ENCODE measurements at places on chromosomes 7 and 10.
A peak's percentile ranks its signal among the peaks of the same experiment; 100 is the strongest.

- no peak for DNase-seq
- H3K4me1 ChIP-seq, result peaks cover 19% of the 10 kb centered on the region
- H3K27me3 ChIP-seq, result peaks cover 16% of the 10 kb centered on the region
- no peak overlapping the region for H3K4me3 ChIP-seq
- no peak overlapping the region for H3K27ac ChIP-seq
Observed at GRCh38 chr10:80201608-80202141, 3.7 kb downstream of the ANXA11 start.

GRCh38 chr10:7436490-7437100 is 25.8 kb upstream of the SFMBT2 start:
- H3K4me3 ChIP-seq, result no peak overlapping the region
- H3K36me3 ChIP-seq, result peaks cover 1% of the 10 kb centered on the region
- no peak for DNase-seq
- peaks cover 17% of the 10 kb centered on the region for H3K4me1 ChIP-seq
- no peak overlapping the region for H3K27ac ChIP-seq
- no peaks in the 10 kb centered on the region for H3K27me3 ChIP-seq

GRCh38 chr7:134485203-134485602 is 26.3 kb upstream of the AKR1B1 start:
- peaks cover 14% of the 10 kb centered on the region for H3K4me1 ChIP-seq
- no peak overlapping the region for H3K27ac ChIP-seq
- no peaks in the 10 kb centered on the region for H3K27me3 ChIP-seq
- no peaks in the 10 kb centered on the region for H3K36me3 ChIP-seq

DNA sequence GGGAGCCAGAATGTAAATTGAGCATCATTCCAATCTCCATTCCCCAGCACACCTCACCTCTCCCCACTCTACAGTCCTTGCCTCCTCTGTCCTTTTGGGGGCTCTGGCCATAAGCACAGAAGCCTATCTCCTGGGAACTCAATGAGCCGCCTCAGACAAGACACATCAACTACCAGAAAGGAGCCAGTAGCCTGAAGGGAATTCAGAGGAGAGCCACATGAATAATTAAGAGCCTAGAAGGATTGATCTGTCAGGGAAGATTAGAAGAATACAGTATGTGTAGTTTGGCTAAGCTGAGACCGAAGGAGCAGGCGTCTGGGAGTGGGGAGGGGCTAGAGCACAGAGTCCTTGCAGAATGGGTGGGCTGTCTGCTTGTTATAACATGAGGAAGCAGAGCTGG is 31.2 kb downstream of the FRMD4A start:
- no peaks in the 10 kb centered on the region for H3K27me3 ChIP-seq
- H3K36me3 ChIP-seq, result no peaks in the 10 kb centered on the region
- H3K27ac ChIP-seq, result no peak overlapping the region
- peaks cover 15% of the 10 kb centered on the region for H3K4me1 ChIP-seq
- no peak for DNase-seq
- H3K4me3 ChIP-seq, result no peak overlapping the region

DNA sequence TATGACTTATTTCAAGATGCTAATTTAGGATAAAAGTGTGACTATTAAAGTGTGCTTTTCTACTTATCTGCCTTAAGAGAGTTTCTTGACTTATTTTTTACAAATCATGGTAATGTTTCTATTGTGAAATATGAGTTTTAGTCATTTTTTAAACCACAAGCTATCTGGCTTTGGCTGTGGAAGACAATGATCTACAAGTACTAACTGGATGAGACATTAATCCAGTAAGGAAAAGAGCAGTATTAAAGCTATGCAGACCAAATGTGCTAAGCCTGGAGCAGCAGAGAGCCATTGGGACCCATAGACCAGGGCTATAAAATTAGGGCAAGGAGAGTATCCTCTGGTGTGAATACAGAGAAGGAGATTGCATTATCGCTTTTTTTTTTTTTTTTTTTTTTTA is 92.4 kb downstream of the SEMA3A start:
- H3K27ac ChIP-seq, result no peak overlapping the region
- H3K4me1 ChIP-seq, result peaks cover 3% of the 10 kb centered on the region
- no peak overlapping the region for H3K4me3 ChIP-seq
- no peak for DNase-seq
- no peaks in the 10 kb centered on the region for H3K27me3 ChIP-seq

DNA sequence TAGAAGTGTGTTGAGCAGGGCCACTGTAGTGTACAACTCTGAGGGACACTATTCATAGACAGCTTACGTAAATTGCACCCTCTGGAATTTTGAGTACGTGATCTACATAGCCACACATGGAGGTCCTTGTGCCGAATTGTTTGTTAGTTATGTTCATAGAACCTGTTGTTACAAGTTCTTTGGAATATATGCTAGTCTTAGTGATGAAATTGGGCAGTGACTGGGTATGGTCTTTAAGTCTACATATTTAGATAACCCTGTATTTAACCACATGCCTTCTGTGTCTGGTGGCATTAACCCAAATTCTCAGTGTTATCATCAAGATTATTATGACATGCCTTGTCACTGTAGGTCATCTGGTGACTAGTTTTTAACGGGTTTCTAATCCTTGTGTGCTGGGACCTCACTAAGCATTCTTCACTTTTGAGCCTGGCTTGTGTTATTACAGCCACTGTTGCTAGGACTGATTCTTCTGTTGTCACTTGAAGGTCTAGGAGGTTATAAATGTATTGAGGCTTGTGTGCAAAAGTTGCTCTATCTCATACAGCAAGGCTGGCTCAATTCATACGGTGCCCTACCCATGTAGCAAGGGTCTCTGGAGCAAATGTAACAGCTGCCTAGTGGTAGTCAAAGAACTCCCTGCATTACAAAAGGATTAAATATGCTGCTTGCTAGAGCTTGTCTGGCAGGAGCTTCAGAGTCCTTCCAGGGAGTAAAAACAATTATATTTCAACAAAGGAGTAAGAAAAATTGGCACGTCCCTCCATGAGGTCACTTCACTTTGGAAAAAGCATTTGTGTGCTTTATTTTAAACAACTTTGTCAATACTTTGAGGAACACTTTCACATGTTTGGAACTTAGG is 65.4 kb downstream of the CDK14 start:
- H3K4me3 ChIP-seq, result no peak overlapping the region
- DNase-seq, result no peak
- H3K27me3 ChIP-seq, result no peaks in the 10 kb centered on the region
- H3K4me1 ChIP-seq, result peaks cover 13% of the 10 kb centered on the region
- H3K27ac ChIP-seq, result no peak overlapping the region

DNA sequence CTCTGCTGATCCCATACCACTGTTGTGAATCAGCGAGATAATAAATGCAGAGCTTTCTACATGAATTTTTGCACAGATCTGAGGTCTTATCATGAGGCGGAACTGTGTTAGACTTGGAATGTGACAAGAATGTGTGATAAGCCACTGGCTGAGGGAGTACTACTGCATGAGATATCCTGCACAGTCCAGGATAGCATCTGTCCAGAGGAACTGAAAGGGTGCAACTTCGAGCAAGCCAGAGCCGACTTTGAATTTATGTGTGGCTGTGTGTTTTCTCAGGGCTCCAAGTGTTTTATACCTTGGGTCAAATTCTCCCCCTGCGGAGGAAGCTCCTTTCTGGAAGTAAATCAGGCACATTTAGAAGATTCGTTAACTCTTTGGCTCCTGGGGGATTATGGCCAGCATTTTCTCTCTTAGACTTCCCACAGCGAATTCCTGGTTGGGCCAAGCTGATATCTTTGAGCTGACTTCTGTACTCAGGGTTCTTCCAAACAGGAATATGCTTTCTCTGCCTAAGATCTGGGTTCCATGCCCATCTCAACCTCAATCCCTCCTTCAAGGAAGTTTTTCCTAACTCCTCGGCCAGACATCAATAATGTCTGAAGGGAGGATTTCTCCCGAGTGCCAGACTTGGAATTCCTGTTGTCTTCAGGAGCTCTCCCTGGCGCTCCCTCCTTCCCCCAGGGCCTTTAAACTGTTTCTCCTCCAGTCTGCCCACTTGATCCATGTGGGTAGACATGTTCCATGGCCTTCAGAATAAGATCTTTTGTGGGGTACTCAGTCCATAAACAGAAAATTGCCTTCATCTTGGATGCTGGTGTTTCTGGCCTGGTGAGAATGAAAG is 2.5 kb upstream of the MEST start:
- H3K27ac ChIP-seq, result peak overlapping the region; percentile 68
- no peak for DNase-seq
- H3K4me1 ChIP-seq, result peaks cover 71% of the 10 kb centered on the region
- peak overlapping the region; percentile 42 for H3K4me3 ChIP-seq
- H3K27me3 ChIP-seq, result peaks cover 8% of the 10 kb centered on the region

- no peak for DNase-seq
- H3K27ac ChIP-seq, result peak overlapping the region; percentile 79
- peak overlapping the region; percentile 94 for H3K4me3 ChIP-seq
- H3K4me1 ChIP-seq, result peaks cover 35% of the 10 kb centered on the region
- no peaks in the 10 kb centered on the region for H3K36me3 ChIP-seq
Observed at GRCh38 chr10:31320550-31321211, 1.7 kb downstream of the ZEB1 start.

GRCh38 chr10:113099431-113100183 is 149.6 kb downstream of the TCF7L2 start:
- H3K36me3 ChIP-seq, result peaks cover 6% of the 10 kb centered on the region
- no peaks in the 10 kb centered on the region for H3K27me3 ChIP-seq
- H3K27ac ChIP-seq, result peak overlapping the region; percentile 40

Data from neural crest cell (in vitro differentiated cells).